ENCODE measurements at places on chromosomes 4 and X.

GRCh38 chr4:174592985-174593335 is 70.7 kb upstream of the HPGD start:
- DNase-seq = no peak

GRCh38 chr4:13920901-13921300 is 293.4 kb upstream of the BOD1L1 start:
- DNase-seq = no peak

DNA sequence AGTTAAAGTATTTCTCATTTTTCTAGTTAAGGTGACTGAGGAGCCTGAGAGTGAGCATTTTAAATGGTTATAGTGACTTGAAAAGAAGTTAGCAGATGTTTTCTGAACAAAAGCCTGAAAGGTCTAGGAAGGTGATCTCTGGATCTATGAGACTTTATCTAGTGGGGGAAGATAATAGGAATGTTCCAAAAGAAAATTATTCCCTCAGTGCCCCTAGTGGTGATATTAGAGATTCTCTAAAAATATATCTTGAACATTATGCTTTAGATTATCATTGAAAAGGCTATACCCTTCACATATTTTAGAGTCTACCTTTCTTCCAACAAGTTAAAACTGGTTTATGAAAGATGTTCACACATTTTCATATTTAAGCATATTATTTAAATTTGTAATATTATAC is 69.0 kb upstream of the SPANXN1 start:
- DNase-seq = no peak

GRCh38 chrX:109774706-109775105 is 41.6 kb upstream of the ACSL4 start:
- no peak for DNase-seq

DNA sequence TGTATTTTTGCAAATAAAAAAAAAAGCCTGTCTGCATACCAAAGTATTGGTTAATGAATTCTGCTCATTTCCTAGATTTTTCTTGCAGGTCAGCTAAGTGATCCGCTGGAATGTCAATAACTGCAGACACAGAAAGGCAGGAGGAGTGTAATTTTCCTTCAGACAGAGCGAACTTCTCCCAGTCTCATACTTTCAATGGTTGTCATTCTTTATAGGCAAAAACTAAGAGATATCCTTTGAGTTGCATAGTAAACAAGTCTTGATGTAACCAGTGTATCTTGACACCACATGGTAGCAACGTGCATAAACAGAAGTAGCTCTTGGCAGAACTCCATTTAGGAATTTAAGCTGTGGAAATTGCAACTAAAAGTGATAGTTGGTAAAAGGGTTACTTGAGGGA is 8.2 kb downstream of the CAPN6 start:
- DNase-seq = no peak

Data from NCI-H1417 (cell line).